ENCODE measurements at places on chromosomes 2 and 18.

DNA sequence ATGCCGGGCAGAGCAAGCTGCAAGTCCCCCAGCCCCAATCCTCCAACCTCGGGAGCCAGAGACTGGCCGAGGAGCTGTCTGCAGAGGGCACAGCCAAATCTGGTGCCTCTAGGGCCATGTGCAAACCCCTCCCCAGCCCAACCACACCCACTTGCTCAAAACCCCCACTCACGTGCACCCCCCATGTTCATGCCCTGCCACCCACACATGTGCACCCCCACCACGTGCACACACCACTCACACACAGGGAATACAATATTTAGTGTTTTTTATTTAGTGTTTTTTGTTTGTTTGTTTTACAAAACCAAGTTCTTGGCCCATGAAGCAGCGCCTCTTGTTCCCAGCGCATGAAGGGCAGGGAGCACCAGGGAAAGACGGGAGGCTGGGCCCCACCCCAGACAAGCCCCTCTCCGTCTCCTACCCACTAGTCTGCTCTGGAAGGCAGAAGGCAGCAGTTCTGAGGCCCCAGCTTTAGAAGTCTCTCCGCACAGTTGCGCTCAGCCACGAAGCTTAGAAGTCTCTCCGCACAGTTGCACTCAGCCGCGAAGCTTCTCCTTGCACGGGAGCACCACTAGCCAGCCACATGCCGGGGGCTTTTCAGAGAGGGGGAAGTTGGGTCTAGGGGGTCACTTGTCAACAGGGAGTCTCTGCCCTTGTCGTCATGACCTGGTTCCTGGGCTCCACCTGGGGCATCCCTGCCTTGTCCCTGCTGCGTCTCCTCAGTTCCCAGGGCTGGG lies 276.1 kb upstream of the HDAC4 start:
- DNase-seq = no peak

DNA sequence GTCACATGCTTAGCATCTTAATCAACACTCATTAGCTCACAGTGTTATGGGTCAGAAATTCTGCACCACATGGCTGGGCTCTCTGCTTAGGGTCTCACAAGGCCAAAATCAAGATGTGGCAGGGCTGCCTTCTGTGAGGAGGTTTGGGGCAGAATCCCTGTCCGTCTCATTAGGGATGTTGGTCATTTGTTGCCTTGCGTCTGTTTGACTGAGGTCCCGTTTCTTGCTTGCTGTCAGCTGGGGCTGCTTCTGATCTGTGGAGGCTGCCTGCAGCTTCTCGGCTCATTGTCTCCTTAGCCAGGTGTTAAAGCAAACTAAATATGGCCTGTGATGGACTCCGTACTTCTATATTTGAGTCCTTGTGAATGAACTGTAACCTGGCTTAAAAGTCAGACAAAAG lies 146.5 kb downstream of the NDUFA10 start:
- no peak for DNase-seq

- DNase-seq = no peak
Measured at GRCh38 chr2:144389151-144389929, 130.6 kb downstream of the ZEB2 start.

GRCh38 chr2:180938451-180938850 lies 42.0 kb upstream of the UBE2E3 start:
- peak; percentile 79 for DNase-seq

GRCh38 chr2:121825003-121825950 lies 69.8 kb downstream of the TSN start:
- DNase-seq = no peak

- peak; percentile 92 for DNase-seq
Measured at GRCh38 chr2:109558076-109558882, 55.5 kb downstream of the SEPTIN10 start.

DNA sequence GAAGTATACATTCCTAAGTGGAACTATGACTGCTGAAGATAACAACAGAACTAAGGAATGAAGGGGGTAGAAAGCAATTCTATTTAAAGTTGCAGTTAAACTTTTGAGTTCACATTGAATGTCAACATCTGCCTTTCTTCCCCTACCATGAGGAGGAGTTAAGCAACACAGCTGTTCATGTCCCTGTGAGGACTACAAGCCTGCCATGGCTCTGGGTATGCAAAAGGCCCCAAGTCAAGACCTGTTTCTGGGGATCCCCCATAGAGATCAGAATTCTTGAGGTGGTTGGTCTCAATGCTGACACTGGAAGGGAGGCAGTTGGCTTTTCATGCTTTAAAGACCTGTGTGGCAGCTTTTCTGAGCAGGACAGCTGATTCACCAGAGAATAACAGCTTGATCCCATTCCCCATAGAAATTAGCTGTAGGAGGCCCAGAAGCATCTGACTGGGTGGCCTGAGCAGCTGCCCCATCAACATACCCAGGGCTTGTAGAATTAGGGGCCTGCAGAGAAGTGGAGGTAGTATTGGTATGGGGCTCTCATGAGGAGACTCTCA lies 131.0 kb downstream of the SETBP1 start:
- no peak for DNase-seq

- no peak for DNase-seq
Measured at GRCh38 chr2:162127422-162127821, 24.6 kb downstream of the GCG start.

GRCh38 chr2:29742656-29743055 lies 178.7 kb downstream of the ALK start:
- DNase-seq = no peak

DNA sequence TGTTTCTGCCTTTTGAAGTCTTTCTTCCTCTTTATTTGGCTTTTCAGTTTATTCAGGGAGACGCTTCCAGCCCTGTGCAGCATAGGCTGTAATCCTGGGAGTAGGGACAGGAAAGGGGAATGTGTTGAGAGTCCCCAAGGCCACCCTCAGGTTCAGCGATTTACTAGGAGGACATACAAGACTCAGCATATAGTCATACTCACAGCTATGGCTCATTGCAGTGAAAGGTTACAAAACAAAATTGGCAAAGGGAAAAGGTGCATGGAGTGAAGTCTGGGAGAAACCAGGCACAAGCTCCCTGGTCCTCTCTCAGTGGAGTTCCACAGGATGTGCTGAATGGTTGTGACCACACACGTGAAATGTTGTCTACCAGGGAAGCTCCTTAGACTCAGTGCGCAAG lies 49.6 kb upstream of the ZNF638 start:
- DNase-seq = peak; percentile 8

GRCh38 chr18:77113361-77114151 lies 19.0 kb downstream of the MBP start:
- no peak for DNase-seq
